ENCODE measurements at places on chromosomes 1 and 21.

GRCh38 chr1:202011994-202012393, 1.6 kb downstream of the ELF3 start:
- no peak for DNase-seq

DNA sequence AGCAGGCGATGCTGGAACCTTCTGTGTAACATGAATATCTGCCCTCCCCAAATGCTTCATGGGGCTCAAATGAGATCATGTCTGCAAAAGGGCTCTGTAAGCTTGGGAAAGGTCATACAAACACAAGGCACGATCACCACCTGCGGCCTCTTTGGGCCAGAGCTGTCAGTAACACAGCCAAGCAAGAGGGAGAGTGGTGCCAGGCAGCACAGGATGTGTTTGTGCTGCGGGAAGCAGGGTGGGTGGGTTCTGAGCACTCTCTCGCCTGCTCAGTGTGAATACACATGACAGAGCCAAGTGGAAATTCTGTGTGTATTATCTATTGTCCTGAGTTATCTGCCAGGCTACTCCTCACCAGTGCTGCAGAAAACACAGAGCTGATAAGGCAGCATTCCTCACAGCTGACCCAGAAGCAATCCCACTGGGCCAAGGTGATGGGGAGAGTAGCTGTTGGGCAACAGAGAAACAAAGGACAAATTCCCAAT, 101.2 kb downstream of the LAMC2 start:
- DNase-seq = peak; percentile 78

DNA sequence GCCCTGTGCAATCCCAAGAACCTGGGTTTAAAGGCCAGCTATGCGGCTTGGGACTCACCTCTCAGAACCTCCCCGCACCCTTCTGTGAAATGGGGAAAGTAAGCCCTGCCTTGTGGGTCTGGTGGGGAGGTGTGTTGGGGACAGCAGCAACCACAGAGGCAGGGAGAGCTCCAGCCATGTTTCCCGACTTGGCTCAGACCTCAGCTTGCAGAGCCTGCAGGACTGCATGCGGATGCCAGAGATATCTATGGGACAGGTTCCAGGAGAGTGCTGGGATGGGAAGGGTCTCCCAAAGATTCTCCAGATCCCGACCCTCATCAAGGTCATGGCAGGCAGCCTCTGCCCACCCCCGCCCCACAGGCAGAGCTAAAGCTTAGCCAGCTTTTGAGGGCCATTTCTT, 20.2 kb downstream of the PADI1 start:
- no peak for DNase-seq

GRCh38 chr1:65470766-65471165, 50.3 kb downstream of the LEPR start:
- DNase-seq = peak; percentile 52

DNA sequence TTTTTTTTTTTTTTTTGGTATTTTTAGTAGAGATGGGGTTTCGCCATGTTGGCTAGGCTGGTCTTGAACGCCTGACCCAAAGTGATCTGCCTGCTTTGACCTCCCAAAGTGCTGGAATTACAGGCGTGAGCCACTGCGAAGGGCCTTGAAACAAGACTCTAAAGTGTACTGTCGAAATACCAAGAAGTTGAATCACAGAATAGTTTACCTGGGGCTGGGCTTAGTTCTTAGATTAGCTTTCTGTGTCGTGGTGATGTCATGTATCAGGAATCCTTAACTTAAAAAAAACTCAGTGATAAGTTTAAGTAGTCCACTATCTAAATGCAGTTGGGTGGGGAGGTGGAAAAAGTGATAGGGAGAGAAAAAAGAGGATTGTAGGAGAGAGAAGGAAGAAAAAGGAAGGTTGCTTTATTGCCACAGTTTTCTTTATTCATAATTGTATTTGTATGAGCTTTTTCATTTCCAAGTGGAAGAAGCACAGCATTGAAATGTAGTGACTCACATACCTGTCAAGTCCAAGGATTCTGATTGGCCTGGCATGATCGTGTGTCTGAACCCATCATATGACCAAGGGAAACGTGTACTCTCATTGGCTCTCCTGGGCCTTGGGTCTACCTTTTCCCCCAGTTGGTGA, 13.4 kb downstream of the ITSN1 start:
- DNase-seq = peak; percentile 90

DNA sequence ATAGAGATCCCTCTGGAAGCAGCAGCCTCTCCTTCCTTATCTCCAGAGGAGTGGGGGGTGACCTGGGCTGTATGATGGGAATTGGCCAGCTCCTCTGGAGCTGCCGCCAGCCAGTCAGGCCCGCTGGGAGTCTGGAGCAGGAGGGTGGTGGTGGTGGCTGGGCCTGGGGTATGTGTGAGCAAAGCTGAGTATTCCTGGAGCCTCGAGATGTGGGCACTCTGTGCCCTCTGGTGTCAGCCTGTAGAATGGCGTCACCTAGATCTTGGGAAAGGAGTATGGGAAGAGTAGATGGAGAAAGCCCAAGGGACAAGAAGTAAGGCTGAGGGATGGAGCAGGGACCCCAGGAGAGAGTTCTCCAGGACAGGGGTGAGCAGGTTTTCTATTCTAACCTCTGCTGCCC, 16.0 kb downstream of the VANGL2 start:
- DNase-seq = peak; percentile 31

DNA sequence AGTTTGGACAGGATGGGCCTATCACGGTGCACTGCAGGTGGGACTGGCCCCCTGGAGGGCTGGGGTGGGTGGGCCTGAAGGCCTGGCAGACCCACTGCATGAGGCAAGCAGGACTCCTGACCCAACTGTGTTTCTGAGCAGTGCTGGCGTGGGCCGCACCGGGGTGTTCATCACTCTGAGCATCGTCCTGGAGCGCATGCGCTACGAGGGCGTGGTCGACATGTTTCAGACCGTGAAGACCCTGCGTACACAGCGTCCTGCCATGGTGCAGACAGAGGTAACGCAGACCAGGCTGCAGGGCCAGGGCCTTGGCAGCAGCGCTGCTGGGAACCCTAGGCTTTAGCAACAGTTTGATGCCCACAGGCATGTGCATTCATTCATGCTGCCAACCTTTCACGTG, 29.0 kb upstream of the KDM4A start:
- DNase-seq = no peak

DNA sequence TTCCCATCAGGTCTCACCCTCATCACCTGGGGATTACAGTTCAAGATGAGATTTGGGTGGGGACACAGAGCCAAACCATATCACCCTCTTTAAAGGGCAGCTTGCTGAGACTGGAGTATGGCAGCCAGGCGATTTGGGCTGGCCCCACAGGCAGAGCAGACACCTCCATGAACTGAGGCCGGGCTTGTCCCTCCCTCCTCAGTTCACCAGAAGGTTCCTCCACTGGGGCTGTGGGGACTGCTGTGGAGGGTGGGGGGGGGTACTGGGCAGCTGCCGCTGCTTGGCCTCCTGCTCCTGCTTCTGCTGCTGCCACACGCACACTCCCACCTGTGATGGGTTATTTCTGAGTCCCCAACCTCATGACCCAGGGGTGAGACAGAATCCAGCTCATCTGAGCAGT, 53.9 kb upstream of the PDE9A start:
- DNase-seq = no peak

GRCh38 chr21:31176080-31176551, 137.8 kb upstream of the KRTAP19-8 start:
- DNase-seq = peak; percentile 20

GRCh38 chr21:32138658-32139057, 140.2 kb downstream of the MIS18A start:
- no peak for DNase-seq

DNA sequence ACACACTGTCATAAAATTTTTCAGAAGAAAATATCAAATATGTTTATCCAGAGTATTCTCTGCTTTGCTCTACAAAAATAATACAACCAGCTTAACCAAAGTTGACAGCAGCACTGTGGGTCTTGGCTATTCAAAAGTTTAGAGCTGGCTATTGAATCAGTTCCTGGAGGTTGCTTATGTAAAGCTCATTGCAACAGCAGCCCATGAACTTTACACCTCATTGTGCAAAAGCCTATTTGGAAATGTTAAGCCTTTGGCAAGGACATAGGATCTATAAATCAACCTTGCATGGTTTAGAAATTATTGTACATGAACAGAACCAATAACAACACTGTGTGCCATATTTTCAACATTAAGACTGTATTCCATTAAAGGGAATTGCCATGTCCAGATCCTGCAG, 714.9 kb downstream of the ADGRL2 start:
- no peak for DNase-seq

GRCh38 chr21:35783721-35784120, 276.6 kb downstream of the SETD4 start:
- no peak for DNase-seq

GRCh38 chr1:183622884-183623785, 12.4 kb downstream of the ARPC5 start:
- DNase-seq = peak; percentile 56

DNA sequence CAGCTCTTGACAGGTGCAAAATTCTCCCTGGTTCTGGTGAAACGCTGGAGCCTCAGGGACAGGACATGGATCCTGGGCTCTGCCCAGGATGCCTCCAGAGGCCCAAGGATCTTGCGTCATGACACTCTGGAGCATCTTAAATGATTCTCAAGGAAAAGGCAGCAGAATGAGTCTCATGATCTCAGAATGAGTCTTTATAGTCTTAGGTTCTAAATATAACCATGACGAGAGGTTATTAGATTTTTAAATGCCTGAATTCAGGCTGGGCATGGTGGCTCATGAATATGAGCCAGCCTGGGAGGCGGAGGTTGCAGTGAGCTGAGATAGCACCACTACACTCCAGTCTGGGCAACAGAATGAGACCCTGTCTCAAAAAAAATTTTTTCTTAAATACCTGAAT, 55.5 kb downstream of the ECE1 start:
- DNase-seq = no peak

- no peak for DNase-seq
These were observed 566.8 kb upstream of the USP24 start for GRCh38 chr1:55781944-55782482.

- no peak for DNase-seq
These were observed 103.3 kb upstream of the IFFO2 start for GRCh38 chr1:19059773-19060172.

GRCh38 chr1:228996281-228996680, 261.0 kb downstream of the RHOU start:
- DNase-seq = no peak

DNA sequence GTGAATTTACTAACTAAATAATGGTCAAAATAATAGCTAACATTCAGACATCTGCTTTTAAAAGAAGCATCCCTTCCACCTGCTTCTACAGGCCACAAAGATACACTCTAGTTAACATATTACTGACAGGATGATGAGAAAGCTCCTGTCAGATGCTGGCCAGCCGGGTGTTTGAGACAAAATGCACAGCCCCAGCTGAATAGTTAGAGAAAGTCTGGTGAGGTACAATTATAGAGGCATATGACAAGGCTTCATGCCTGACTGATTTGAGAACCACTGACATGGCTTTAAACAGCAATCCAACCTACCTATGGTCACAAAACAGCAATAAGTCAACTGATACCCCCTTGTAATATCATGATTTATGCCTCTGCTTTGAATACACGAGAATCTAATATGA, 137.0 kb downstream of the DENND1B start:
- DNase-seq = no peak

GRCh38 chr1:189682591-189682990, 795.1 kb downstream of the BRINP3 start:
- DNase-seq = no peak

- DNase-seq = no peak
These were observed 34.4 kb downstream of the TTC39A start for GRCh38 chr1:51295926-51296325.

DNA sequence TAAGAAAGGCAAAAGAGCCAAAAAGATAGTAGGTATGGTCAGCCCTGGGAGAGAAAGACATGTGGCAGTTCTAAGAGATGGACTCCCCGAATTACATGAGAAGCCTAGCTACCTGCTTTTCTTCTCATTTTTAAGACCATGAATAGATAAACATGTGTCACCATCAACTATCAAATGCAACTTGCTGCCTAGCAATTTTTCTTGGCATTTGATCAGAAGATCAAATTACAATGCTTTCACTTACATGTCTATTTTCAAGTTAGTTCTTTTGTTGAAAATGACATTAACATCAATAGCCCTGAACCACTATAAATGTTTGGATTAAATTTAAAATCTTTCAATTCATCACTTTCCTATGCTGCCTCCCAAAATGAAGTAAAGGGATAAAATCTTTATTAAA, 212.3 kb downstream of the HHIPL2 start:
- DNase-seq = no peak

GRCh38 chr1:12649971-12650421, 6.1 kb downstream of the AADACL4 start:
- DNase-seq = peak; percentile 34

DNA sequence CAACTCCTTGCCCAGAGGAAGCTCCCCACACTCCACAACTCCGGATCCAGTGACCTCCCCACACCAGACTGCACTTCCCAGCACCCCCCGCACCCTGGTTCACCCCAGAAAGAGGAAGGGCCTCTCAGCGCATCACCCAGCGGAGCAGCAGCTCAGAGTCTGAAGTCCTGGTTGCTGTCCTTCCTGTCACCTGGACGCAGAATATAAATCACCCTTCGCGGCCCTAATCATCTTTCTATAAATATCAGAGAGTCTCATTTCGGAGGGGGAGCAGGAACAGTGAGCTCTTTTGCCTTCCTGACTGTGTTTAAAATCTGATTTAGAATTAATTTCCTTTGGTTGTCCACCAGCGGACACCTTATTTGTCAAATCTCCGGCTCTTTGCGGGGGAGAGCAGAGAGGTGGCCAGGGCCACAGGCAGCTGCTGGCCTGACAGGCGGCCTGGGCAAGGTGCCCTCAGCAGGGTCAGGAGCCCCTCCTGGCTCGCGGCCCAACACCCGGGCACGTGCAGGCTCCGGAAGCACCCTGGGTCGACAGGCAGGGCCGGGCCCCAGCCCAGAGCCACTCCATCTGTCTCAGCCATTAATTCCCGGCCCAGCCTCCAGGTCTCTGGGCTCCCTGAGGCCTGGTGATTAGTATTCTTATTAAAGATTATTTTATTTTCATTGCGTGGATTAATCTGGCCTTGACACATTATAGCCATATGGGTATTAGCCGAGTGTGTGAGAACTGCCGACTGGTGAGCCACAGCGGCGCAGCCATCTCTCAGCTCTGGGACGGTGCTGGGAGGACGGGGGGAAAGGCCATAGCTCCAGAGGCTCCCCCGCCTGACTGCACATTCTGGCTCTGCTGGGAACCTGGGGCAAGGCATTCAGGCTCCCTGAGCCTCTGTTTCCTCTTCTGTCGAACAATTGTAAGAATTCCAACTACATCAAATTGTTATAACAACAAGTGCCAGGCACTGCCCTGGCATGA, 19.7 kb downstream of the EPHA8 start:
- no peak for DNase-seq

DNA sequence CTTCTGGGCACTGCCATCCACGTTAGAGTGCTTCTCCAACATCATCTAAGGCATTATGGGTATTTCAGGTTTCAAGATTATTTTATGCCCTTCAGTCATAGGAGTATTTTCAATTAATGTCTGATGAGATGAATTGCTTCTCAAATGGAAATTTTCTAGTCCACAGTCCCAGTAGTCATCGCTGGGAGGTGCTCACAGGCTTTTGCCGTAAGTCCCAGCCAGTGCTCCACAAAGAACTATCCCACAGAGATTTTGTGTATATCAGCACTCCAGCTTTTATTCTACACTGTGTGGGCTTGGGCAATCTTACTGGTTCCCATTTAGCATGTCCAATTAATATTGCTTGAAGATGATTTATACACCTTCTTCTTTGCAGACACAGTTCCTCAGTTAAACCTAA, 61.0 kb downstream of the SMYD2 start:
- DNase-seq = no peak

All from endothelial cell of umbilical vein (primary cell).